ENCODE measurements at places on chromosomes 11 and 22. TPM values are rescaled to one million over a fixed set of nuclear protein-coding genes. Genes with fewer than 3 reads are reported as not detected.

DNA sequence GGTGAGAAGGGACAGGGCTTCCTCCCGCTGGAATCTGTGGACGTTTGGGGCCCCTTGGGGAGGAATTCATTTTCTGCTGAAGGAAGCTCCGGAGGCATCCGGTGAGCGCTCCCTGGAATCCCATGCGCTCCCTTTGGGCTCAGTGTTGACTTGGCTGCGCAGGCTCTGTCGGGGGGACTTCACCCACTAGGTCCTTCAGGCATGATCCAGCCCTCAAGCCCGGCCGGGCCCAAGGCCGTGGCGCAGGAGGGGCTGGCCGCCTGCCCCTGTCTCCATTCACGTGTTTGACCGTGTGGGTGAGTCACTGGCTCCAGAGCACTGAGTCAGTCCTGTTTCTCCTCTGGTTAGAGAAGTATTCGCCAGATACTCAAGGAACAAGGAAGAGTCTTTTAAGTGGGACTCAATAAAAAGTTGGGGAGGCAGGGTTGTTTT is 1.4 kb downstream of the CTTN start:
- DNase-seq, result peak; percentile 17

GRCh38 chr11:64687643-64688533 is 35.1 kb downstream of the NRXN2 start:
- DNase-seq, result no peak

GRCh38 chr11:11512502-11512901 is 109.3 kb downstream of the GALNT18 start:
- DNase-seq, result no peak

DNA sequence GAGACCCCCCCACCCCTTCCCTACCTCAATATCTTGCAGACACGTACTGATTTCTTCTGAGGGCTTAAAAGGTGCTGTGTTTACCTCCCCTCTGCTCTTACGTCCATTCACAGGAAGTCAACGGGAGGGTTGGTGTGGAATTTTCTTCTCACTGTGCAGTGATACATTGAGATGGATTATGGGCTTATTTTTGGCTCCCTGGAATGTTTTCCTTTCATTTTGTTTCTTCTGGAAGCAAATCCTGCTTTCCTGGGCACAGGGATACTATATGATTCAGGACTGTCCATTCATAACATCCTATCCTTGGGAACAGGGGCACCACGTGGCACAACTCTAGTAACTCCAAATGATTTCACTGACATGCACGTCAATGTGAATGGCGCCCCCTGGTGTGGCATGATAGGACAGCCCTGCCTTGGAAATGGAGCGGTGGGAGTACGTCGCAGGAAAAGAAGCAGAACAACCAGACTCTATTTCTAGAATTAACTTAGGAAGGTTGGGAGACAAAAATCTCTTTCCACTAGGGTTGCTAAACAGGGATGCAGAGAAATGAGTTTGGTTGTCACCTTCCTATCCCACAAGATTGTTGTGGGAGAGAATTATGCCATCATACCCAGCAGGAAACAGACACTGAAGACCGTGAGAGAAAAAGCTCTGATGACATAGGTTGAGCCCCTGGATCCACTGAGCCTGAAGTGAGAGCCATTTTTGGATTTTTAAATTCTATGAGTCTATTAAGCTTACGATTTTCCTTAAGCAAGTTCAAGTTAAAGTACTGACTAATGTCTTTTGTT is 146.5 kb upstream of the RAG2 start:
- DNase-seq, result peak; percentile 70

DNA sequence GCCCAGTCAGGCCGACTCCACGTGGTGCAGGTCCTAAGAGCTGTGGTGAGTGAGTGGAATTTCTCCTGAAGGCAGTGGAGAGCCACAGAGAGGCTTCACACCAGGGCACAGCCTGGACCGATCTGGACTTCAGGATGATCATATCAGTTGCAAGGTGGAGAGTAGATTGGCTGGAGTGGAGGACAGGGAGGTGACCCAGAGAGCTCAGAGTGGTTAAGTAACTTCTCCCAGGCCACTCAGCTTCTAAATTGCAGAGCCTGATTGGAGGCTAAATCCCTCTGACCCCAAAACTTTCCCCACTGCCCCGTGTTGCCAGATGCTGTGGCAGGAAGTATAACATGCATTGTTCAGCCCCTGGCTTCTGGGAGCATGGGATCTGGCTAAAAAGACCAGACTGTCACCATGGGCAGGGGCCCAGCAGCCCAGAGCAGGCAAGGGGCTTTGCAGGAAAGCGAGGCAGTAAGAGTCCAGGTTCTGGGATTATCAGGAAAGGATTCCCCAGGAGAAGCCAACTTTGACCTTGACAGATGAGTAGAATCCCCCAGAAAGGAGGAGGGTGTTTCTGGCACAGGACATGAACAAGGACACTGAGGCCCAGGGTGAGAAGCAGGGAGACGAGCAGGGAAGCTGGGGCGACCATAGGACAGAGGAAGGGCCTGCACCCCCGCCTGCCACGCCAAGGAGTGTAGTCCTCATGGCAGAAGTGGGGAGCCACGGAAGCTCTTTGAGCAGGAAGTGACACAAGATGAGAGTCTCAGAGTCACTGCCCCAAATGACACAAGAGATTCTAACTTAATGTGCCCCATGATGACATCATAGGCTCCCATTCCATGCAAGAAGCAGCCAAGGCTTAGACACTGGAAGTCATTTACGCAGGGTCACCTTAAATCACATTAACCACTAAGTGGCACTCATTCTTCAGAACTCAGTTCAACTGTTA is 4.8 kb downstream of the SLC35C1 start:
- no peak for DNase-seq

DNA sequence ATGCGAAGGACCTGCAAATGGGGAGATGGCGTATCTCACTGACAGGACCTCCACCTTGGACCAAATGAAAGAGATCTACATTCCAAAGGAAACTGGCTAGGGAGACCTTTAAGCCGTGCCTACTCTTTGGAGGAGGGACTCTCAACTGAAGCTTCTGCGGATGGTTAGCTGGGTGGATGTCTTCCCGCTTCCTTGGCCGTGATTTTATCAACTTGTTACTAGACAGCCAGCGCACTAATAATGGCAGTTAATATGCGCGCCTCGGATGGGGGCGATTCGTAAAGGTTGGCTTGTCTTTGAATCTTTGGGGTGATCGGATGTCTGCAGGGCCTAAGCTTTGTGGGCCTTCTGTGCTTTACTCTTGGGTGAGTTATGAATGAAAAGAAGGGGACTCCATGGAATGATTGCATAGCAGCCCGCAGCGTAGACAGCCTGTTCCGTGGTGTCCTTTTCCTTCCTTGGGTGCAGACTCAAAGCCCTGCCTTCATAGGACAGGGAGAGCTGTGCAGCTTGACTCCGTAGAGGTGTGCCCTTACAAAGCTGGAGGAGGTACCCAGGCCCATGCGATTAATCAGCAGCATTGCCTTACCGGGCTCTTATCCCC is 1.5 kb downstream of the ZNRF3 start:
- no peak for DNase-seq

The DEUP1 gene
- 0.39 TPM for polyA plus RNA-seq

DNA sequence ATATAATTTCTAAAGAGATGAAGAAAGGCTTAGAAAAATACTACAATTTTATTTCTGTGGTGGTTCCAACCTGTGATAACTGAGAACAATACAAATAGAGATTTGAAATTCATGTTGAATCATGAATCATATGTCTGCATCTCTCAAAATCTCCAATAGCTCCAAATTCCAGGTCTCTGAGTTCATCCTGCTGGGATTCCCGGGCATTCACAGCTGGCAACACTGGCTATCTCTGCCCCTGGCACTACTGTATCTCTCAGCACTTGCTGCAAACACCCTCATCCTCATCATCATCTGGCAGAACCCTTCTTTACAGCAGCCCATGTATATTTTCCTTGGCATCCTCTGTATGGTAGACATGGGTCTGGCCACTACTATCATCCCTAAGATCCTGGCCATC is at the start of gene OR56B1:
OR56B1 (plus strand) TSS at position 53 of the 400 bp plus-strand sequence; CDS start at position 122, 69 bp downstream.
- no peak for DNase-seq

GRCh38 chr22:44139773-44140172 is 41.0 kb upstream of the PARVG start:
- no peak for DNase-seq

- DNase-seq, result peak; percentile 39
Measured at GRCh38 chr11:2300936-2301630, 635 bp downstream of the C11orf21 start.

The TMPRSS13 gene
- polyA plus RNA-seq, result 9.1 TPM

GRCh38 chr11:89177691-89178231 is at the start of gene TYR:
Gene TYR, plus strand, starts transcription at chr11:89177875. Its CDS starts 79 bp downstream, at chr11:89177954.
- DNase-seq, result no peak

GRCh38 chr11:113705871-113706655 is at the start of gene TMPRSS5:
Gene TMPRSS5, minus strand, starts transcription at chr11:113706308. Its CDS starts 84 bp downstream, at chr11:113706224.
- DNase-seq, result peak; percentile 34

GRCh38 chr22:29308791-29309262 is 2.4 kb downstream of the GAS2L1 start:
- no peak for DNase-seq

DNA sequence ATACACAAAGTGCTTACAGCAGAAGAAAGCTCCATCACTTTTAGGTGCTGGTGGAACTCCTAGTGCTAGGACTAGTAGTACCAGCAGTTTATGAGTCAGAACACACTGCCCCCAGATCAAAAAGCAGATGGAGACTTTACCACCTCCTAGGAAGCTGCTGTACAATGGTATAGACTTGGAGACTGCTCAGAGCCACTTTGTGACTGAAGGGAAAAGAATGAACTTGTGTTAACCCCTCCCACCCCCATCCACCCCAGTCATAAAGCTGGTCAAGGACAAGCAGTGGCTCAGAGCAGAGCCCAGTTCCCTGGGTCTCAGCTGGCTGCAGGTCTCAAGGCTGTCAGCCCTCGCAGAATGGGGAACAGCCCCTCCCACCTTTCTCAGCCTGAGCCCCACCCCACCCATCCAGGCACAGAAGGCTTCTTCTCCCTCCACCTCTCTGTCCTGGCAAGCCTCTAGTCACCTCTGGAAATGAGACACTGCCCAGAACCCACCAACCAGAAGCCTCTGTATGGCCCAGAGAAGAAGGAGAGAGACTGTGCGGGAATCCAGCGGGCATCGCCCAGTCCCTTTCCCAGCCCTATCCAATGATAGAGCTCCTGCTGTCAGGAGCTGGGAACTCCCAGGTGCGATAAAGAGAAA is 23.8 kb downstream of the PACSIN2 start:
- DNase-seq, result no peak

DNA sequence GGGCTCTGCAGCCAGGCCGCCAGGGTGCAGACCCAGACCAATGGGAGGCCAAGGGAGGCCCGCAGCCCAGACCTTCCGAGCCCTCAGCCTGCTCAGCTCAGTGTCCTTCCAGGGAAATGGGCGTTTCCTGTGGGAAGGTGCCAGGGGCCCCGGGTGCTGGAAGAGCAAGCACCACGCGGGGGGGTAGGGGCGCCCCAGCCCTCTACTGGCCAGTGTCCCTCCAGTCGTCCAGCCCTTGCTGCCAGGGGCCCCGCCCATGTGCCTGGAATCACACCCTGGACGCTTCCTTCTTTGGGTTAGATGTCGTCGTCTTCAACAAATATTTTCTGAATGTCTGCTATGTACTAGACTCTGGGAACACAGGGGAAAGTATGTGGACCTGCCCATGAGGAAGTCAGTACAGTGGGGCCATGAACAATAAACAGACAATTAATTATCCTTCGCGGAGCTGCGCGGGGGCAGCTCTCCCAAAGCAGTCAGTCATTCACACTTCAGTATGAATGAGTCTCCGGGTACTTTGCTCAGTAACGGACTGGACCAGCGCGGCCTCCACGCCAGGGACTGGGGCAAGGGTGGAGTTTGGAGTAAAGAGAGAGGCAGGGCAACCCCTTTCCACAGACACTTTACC is 60.2 kb downstream of the CDKN1C start:
- peak; percentile 57 for DNase-seq

The CYB5R2 gene
- polyA plus RNA-seq, result 12.5 TPM

DNA sequence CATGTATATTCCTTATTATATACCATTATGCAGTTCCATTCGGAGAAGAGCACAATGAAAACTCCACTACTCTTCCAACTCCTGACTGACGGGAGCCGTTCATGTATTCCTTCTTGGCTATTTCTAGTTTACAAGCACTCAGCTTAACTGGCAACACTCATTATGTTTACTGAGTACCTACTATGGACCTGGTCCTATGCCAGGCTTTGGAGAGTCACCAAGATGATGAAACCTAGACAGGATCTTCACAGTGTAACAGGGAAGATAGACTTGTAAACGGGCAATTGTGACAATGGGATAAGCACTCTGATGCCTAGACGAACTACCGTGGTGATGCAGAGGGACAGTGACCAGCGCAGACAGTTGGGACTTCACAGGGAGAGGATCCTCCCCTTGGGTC is 22.3 kb upstream of the ST3GAL4 start:
- no peak for DNase-seq

DNA sequence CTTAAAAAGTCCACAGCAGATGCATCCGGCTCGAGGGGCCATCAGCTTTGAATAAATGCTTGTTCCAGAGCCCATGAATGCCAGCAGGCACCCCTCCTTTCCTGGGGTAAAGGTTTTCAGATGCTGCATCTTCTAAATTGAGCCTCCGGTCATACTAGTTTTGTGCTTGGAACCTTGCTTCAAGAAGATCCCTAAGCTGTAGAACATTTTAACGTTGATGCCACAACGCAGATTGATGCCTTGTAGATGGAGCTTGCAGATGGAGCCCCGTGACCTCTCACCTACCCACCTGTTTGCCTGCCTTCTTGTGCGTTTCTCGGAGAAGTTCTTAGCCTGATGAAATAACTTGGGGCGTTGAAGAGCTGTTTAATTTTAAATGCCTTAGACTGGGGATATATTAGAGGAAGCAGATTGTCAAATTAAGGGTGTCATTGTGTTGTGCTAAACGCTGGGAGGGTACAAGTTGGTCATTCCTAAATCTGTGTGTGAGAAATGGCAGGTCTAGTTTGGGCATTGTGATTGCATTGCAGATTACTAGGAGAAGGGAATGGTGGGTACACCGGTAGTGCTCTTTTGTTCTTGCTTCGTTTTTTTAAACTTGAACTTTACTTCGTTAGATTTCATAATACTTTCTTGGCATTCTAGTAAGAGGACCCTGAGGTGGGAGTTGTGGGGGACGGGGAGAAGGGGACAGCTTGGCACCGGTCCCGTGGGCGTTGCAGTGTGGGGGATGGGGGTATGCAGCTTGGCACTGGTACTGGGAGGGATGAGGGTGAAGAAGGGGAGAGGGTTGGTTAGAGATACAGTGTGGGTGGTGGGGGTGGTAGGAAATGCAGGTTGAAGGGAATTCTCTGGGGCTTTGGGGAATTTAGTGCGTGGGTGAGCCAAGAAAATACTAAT is 1.9 kb downstream of the NEAT1 start:
- peak; percentile 56 for DNase-seq

DNA sequence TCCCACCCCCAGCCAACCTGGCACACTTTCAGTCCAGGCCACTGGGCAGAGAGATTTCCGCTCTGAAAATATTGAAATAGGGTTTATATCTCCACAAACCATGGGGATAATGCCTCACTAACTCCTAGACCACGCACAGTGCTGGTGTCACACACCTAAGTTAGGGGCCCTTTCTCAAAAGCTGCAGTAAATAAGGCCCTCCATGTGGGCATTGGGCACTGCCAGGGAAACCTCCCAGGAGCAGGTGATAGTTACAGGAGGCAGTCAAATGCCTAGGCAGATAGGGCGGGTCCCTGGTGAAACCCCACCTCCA is 3.1 kb upstream of the IL10RA start:
- no peak for DNase-seq

DNA sequence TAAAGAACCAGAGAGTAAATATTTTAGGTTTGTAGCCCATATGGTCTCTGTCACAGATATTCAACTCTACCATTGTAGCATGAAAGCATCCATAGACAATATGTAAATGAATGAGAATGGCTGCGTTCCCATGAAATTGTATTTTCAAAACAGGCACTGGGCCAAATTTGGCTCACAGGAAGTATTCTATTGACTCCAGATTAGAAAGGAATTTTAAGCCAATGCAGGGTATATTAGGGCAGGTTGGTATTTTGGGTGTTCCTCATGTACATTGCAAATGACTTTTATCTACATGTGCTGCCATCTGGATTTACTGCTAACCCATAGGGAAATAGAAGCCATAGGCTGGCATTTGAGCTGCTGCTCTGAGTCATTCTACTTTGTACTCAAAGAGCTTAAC is 35.1 kb upstream of the PDGFD start:
- no peak for DNase-seq

All from lung (tissue), 17 donors.